A375 (cell line): ENCODE measurements at places on chromosomes 2 and 18. TPM values are rescaled to one million over a fixed set of nuclear protein-coding genes. Genes with fewer than 3 reads are reported as not detected.

HOXD1 gene
- total RNA-seq: 0.08 TPM in 2 replicates

ITPRID2 gene
- total RNA-seq: 174 and 216 TPM in 2 replicates

ADGRF3 gene
- total RNA-seq: 2.1 TPM in 1 of 2 replicates, not detected in the other

FAM124B gene
- not detected in 2 replicates for total RNA-seq

CYS1 gene
- total RNA-seq: 0.13 and 1.7 TPM in 2 replicates

INHBB gene
- total RNA-seq: 0.19 and 0.23 TPM in 2 replicates

IL18R1 gene
- total RNA-seq: 4.6 and 4.7 TPM in 2 replicates

FEV gene
- total RNA-seq: not detected in 2 replicates

IL1F10 gene
- total RNA-seq: not detected in 2 replicates

SETBP1 gene
- total RNA-seq: 2.7 and 3.3 TPM in 2 replicates

MDH1B gene
- total RNA-seq: 0.26 and 0.93 TPM in 2 replicates

RSAD2 gene
- 0.21 TPM in 1 of 2 replicates, not detected in the other for total RNA-seq

FAP gene
- total RNA-seq: 0.37 TPM in 1 of 2 replicates, not detected in the other

CAPN14 gene
- 0.88 and 0.98 TPM in 2 replicates for total RNA-seq

INPP1 gene
- 4.3 and 6.6 TPM in 2 replicates for total RNA-seq

PRR30 gene
- total RNA-seq: not detected in 2 replicates

CCDC85A gene
- 0.08 TPM in 1 of 2 replicates, not detected in the other for total RNA-seq

PRSS56 gene
- not detected in 2 replicates for total RNA-seq

TRIM43 gene
- total RNA-seq: 0.29 TPM in 1 of 2 replicates, not detected in the other

EFR3B gene
- 0.45 and 0.66 TPM in 2 replicates for total RNA-seq

GKN1 gene
- total RNA-seq: not detected in 2 replicates

PROM2 gene
- 0.15 and 0.66 TPM in 2 replicates for total RNA-seq

IFIH1 gene
- 1.5 and 2.9 TPM in 2 replicates for total RNA-seq

KCNJ3 gene
- 0.04 TPM in 1 of 2 replicates, not detected in the other for total RNA-seq

MGAT4A gene
- total RNA-seq: 0.41 and 2.5 TPM in 2 replicates

GPR155 gene
- total RNA-seq: 0.30 and 0.72 TPM in 2 replicates

GALNT5 gene
- 1.1 and 1.5 TPM in 2 replicates for total RNA-seq

STK11IP gene
- total RNA-seq: 26.5 and 31.3 TPM in 2 replicates

NEUROD1 gene
- not detected in 2 replicates for total RNA-seq

CPO gene
- not detected in 2 replicates for total RNA-seq

PPP1CB gene
- total RNA-seq: 67.7 and 82.4 TPM in 2 replicates
